Testis (tissue), 5 donors: ENCODE measurements at places on chromosomes 11 and 22. TPM values are rescaled to one million over a fixed set of nuclear protein-coding genes. Genes with fewer than 3 reads are reported as not detected.

YPEL1 gene
- total RNA-seq, result 169 TPM

MN1 gene
- total RNA-seq, result 4.3 TPM

RPS25 gene
- total RNA-seq, result 873 TPM

DBX1 gene
- total RNA-seq, result not detected

OR4D5 gene
- total RNA-seq, result 4.0 TPM

MS4A6A gene
- total RNA-seq, result 6.1 TPM

MUC5AC gene
- total RNA-seq, result 0.31 TPM

RCOR2 gene
- 3.9 TPM for total RNA-seq
